ENCODE measurements at places on chromosomes 6 and 20. TPM values are rescaled to one million over a fixed set of nuclear protein-coding genes. Genes with fewer than 3 reads are reported as not detected.

GRCh38 chr6:169378620-169379381, 125.2 kb upstream of the THBS2 start:
- H3K27ac ChIP-seq, result no peak overlapping the region
- H3K36me3 ChIP-seq, result no peaks in the 10 kb centered on the region
- no peaks in the 10 kb centered on the region for H3K27me3 ChIP-seq
- no peak overlapping the region for H3K4me3 ChIP-seq

DNA sequence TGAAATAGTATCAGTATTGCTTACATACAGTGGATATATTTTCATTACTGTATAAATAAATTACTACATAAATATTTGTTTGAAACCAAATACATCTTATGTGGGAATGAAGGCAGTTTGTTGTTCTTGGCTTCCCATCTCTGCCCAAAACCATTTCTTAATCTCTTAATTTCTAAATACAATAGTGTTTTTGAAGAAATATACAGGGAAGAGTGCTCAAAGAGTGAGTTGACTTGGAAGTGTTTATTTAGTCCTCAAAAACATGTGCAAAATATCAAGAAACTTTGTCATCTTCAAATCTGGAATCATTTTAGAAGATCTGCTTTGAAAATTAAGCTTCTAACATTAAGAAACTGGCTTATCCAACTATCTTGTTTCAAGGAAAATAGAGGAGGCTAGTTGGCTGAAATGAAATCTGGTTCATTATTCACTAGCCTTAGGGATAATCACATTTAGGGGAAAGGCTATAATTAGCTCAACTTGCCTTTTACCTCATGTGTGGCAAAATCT, 259.8 kb upstream of the FLRT3 start:
- H3K4me3 ChIP-seq, result no peak overlapping the region
- H3K36me3 ChIP-seq, result no peaks in the 10 kb centered on the region
- H3K27me3 ChIP-seq, result no peaks in the 10 kb centered on the region
- DNase-seq, result no peak
- H3K27ac ChIP-seq, result no peak overlapping the region
- H3K4me1 ChIP-seq, result no peaks in the 10 kb centered on the region

BPIFB4 gene
- total RNA-seq, result not detected

GRCh38 chr20:43151901-43152300, 37.8 kb downstream of the PTPRT start:
- H3K27ac ChIP-seq, result no peak overlapping the region
- no peaks in the 10 kb centered on the region for H3K27me3 ChIP-seq
- H3K4me3 ChIP-seq, result no peak overlapping the region
- DNase-seq, result no peak
- H3K36me3 ChIP-seq, result no peaks in the 10 kb centered on the region

GRCh38 chr6:36593569-36594028, 563 bp upstream of the SRSF3 start:
- peaks cover 9% of the 10 kb centered on the region for H3K4me1 ChIP-seq
- peak overlapping the region; percentile 97 for H3K27ac ChIP-seq
- DNase-seq, result peak; percentile 71
- peaks cover 2% of the 10 kb centered on the region for H3K36me3 ChIP-seq
- H3K4me3 ChIP-seq, result peak overlapping the region; percentile 37

- no peak overlapping the region for H3K27ac ChIP-seq
- H3K36me3 ChIP-seq, result no peaks in the 10 kb centered on the region
- no peaks in the 10 kb centered on the region for H3K27me3 ChIP-seq
- no peak overlapping the region for H3K4me3 ChIP-seq
Measured at GRCh38 chr6:116010790-116011401, 49.8 kb downstream of the FRK start.

Measured in Caco-2 (cell line).